Fibroblast of gingiva (primary cell): ENCODE measurements at places on chromosomes 12 and 14.

- peak; percentile 59 for DNase-seq
Measured at GRCh38 chr12:104456950-104457745, 400 bp downstream of the CHST11 start.

GRCh38 chr14:32738206-32738871, 200.3 kb upstream of the NPAS3 start:
- DNase-seq = no peak

DNA sequence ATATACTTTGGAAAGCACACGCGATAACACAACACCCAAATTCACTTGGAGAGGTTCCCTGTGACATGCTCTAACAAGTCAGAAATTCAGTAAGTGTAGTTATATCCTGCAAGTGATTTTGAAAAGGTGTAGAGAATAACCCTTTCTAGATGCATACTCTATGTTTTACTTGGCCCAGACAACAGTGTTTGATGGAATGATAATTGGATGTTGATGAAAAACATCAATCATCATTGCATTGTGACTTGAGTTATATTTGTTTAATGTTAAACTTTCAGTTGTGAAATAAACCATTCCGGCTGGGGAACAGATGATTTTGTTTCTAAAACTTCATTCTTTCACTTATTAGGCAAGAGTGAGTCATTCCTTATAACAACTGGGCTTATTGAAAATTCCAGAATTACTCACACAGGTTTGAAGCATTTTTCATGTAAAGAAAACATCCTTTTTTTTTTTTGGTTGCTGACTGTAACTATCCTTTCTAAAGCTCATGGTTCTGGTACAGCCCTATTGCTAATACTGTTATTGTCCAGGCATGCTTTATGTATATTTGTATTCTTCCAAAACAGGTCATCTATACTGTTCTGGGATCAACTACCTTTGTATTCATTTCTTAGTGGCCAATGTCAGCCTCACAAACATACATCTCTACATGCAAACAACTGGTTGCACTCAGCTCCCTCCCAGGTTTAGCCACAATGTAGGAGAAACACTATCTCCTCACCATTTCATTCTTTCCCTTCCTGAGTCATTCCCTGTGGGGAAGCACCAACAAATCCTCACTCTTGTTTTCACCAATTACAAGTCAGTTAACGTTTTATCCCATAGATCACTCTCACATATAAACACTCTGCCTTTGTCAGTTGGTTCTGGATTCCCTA, 121.2 kb upstream of the LRIG3 start:
- peak; percentile 88 for DNase-seq

GRCh38 chr14:62084020-62084419, 321.8 kb downstream of the SNAPC1 start:
- no peak for DNase-seq

GRCh38 chr12:77625441-77625840, 205.3 kb upstream of the NAV3 start:
- peak; percentile 95 for DNase-seq

- no peak for DNase-seq
Measured at GRCh38 chr14:99749142-99749541, 44.1 kb upstream of the EML1 start.

- DNase-seq = no peak
Measured at GRCh38 chr14:98974113-98974512, 297.9 kb downstream of the BCL11B start.

- DNase-seq = no peak
Measured at GRCh38 chr14:34201909-34202637, 251.2 kb upstream of the EGLN3 start.

DNA sequence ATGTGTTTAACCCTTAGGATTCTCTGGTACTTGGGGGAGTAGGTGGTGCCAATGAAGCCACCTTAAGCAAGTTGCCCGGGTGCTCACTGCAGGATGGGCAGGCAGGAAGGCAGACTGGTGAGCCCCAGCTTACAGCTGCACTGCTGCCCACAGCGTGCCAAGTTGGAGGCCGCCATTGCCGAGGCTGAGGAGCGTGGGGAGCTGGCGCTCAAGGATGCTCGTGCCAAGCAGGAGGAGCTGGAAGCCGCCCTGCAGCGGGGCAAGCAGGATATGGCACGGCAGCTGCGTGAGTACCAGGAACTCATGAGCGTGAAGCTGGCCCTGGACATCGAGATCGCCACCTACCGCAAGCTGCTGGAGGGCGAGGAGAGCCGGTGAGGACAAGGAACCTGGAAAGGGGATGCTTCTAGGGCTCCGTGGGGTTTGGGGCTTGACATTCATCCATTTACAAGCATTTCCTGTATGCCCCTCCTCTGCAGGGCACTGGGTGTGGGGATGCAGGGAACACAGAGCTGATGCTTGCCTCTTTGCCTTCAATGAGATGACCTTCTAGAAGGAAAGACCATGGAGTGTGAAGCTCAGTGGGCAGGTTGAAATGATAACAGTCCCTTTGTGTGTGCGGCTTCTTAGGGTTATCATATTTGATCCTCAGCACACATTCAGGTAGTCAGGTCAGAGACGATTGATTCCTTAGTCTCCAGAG, 12.4 kb downstream of the KRT7 start:
- no peak for DNase-seq

- DNase-seq = no peak
Measured at GRCh38 chr12:59649203-59649602, 53.4 kb downstream of the SLC16A7 start.

DNA sequence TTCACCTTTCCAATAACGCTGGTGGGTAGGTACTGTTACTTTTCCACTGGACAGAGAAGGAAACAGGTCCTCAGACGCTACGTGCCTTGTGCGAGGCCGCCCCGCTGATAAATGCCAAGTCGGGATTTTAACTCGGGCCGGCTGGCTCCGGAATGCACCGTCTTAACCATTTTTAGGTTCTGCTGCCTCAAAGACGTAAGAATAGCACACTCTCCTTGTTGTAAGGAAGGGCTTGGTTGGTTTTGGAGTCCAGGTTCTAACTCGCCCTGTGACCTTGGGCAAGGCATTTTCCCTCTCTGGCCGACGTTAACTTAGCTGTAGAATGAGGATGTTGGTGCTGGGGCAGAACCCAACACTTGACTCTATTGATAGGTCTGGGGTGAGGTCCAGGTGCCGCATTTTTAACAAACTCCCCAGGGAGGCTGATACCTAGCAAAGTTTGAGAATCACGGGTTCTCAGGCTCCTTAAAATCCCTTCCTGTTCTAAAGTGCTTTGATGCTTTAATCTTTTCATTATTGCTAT, 814 bp downstream of the ANKRD13A start:
- peak; percentile 64 for DNase-seq

DNA sequence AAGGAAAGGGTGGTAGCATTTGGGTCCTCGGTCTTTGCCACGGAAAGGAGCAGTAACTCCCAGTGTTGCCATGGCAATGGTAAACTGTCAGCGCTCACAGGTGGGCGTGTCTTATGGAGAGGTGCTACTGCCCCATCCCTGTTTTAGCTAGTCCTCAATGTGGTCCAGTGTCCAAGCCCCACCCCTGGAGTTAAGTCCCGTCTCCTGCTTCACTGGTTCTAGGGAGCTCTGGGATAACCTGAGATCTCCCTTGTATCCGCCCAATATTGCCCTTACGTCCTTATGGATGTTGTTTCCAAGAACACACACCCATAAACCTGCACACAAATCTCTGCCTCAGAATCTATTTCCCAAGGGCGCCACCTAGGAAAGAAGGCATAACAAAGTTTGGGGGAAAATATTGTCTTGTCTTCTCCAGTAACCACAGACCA, 64.2 kb downstream of the SPRING1 start:
- no peak for DNase-seq

DNA sequence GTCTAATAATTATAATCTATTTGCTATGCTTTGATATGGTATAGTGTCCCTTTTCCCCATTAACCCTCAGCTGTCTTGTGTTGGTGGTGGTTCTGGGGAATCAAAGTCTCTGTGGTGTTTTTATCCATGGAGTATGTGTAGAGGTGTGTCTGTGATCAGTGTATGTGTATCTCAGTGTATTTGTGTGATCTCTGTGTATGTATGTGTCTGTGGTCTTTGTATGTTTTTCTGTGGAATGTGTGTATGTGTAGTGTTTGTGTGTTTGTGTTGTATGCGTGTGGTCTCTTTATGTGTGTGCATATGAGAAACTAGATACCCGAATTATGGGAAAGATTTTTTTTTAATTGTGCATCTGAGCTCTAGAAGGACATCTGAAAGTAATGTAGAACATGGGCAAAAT, 1.1 kb downstream of the GPR33 start:
- DNase-seq = no peak

GRCh38 chr12:20039562-20039961, 328.8 kb upstream of the PDE3A start:
- DNase-seq = no peak

- DNase-seq = no peak
Measured at GRCh38 chr12:90575995-90576394, 379.0 kb downstream of the CCER1 start.

DNA sequence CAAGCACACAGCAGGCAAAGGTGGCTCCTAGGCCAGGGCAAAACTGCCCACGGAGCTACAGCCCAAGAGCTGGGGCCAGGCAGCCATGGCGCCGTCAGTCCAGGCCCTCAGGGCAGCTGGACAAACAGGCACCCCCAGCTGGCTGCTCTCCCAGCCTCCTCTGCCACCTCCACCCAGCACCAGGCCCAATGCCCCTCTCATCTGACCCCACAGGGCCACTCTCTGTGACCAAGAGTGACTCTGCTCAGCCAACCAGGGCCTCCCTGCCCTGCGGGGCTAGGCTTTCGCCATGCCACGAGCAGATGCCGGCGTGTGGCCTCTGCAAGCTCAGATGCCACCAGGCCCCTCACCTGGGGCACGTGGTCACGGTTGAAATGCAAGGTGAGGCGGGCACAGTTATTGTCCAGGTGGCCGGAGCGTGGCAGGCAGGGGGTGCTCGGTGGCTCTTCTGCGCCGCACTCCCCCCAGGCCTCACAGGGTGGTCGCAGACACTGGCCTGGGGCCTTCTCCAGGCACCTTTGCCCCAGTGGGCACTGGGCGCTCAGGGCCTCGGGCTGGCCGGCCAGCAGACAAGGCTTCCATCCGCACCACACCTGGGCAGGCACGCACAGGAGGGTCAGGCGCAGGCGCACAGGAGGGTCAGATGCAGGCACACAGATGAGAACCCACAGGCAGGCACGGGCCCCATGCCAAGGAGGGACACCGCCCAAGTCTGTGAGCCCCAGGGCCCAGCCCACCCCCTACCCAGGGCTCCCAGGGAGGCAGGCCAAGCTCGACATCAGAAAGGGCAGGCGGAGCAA, 23.0 kb downstream of the JAG2 start:
- DNase-seq = no peak

DNA sequence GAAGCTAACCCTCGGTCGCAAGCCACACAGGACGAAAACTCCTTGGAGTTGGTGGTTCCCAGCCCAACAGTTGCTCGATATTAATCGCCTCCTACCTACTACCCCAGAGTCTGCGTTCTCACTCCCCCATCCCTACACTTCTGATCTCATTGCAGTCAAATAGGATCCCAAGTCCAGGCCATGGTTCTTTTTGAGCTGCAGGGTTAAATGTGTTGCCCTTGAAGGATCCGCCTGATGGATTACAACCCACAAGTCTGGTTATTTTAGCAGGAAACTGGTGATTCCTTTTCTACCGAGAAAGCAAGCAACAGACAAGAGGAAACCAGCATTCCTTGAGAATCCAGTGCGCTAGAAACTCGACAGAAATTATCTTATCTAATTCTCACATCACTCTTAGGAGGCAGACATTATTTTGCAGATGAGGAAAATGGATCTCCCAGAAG, 785 bp upstream of the NIN start:
- no peak for DNase-seq

GRCh38 chr12:56688846-56689109, 694 bp upstream of the PTGES3 start:
- no peak for DNase-seq

- peak; percentile 3 for DNase-seq
Measured at GRCh38 chr12:69779928-69780327, 41.3 kb downstream of the RAB3IP start.

- DNase-seq = no peak
Measured at GRCh38 chr14:59200195-59200594, 11.7 kb downstream of the DAAM1 start.

- no peak for DNase-seq
Measured at GRCh38 chr12:53942467-53942997, 3.9 kb downstream of the HOXC13 start.

GRCh38 chr12:68880660-68881325, 52.2 kb downstream of the CPM start:
- DNase-seq = no peak

DNA sequence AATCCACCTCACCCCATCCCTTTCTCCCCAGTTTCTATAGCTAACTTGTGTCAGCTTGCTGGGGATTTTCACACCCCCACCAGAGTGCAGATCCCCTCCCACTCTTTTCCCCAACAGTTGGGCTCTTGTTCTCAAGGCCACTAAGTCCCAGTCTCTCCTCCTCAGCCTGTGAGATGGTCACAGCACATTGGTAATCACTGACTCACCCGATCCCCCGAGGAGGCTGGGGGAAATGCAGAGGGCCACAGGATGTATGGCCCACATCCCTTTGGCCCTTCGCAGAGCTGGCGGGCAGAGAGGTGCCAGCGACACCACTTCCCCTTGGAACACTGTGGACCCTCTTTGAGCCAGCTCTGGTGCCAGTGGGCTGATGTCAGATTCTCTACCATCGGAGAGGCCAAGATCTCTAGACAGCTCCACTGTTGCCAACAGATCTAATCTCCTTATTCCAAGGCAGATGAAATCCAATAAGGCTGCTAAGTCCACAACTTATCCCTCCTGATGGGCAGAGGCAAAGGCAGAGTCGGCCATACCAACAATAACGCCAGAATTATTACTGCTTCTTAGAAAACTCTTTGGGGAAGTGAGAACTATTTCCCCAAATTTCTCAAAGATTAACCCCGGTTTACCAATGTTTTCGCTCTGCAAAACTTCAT, 1.6 kb downstream of the FMNL3 start:
- DNase-seq = peak; percentile 42

DNA sequence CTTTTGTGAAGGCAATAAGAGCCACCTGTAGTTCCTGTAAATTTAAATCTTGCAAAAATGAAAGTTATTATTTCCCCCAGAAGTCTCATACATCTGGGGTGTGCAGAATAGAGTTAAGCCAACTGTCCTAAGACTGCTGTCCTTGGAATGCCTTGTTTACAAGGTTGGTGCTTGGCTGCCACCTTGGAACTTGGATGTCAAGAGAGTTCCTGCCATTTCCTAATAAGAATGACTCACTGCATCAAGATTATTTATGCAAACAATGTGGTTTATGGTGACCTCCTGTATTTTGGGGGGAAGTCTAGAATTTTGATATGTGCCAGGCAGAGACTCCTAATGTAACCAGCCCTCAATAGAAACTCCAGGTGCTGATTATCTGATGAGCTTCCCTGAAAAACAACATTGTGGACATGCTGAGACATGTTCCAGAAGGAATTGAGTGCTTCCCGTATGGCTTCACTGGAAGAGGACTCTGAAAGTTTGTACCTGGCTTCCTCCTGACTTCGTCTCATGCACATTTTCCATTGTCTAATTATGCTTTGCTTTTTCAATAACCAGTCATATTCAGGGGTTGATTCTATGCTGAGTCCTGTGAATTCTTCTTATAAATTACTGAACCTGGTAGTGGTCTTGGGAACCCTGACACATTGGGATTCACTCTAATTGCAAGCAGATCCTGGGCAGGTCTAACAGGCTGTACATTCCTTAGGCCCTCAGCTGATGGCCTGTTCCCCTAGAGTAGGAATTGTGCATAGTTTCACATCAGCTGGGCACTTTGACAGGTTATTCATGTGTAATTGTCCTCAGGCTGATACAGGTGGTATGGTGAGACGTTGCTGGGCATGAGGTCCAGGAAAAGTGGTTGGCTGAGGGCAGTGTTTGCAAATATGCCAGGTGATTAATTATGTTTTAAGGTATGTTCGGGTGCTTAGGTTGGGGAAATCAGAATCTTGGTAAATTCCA, 1370.7 kb upstream of the TMEM132C start:
- no peak for DNase-seq
